ENCODE measurements at places on chromosomes 6 and 20.

DNA sequence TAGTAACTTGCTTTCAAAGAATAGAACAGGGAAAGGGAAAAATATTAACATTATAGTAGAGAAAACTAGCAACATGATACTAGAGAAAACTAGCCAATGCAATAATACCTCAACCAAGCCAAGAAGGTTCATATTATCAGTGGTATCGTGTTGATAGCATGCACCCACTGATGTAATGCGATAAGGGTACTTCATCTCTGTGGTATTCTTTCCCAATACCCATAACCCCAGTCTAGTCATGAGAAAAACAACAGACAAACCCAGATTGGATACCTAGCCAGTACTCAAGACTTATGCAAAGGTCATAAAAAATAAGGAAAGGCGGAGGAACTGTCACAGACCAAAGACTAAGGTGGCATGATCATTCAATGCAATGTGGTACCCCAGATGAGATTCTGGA, 21.0 kb downstream of the BLOC1S5 start:
- no peak for DNase-seq

DNA sequence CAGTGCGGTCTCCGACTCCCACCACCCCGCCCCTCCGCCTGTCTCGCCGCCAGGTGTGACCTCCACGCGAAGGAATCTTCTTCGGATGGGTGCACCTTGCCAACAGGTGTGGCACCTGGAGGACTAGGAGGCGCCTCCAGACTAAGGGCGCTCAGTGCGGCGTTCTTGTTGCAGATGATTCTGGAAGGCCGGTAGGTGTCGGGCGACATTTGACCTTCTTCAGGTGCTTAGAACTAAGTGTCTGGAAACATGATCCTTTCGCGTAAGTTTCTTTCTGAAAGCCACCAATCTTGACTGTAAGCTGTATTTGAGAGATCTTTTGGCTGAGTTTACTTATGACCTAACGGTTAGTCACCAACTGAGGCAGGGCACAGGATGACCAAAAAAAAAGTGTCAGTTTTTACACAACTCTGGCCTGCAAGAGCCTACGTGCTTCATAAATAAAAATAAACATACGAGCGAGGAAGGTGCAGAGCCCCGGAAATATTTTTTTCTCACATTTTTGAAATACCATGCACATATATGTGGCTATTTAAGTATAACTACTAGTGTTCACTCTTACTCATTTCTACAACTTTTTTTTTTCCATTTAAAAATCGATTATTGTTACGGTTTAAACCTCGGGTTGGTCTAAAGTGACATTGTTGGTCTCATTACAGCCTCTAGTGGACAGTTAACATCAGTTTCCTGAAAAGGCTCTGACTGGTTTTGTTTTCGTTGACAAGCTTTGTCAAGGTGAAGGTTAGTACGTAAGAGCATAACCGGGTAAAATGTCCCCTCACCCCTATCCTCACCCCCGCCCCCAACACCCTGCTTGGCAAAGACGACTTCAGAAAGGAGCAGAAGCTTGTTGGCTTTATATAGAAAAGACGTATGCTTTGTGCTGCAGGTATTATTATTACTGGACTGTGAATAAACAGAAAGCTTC, 1.6 kb upstream of the ATXN1 start:
- DNase-seq: peak; percentile 61

DNA sequence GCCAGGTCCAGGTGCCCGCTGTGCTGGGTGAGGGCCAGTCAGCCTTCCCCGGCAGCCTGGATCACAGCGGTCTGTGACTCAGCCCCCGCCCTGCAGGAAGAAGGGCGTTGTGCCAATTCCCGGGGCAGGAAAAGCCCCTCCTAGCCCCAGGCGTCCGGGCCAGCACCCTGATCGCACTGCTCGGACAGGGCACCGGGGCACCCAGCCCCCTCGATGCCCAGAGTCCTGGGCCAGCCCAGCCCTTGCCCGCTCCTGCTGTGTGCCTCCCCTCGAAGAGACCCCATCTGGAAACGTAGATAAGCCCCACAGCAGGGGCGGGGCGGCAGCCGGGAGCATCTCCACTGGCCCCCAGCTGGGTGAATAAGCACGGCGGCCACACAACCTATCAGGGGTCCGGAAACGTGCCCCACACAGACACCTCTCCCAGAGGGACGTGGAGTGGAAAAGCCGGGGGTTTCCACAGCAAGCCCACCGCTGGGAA, 9.9 kb downstream of the LAMA5 start:
- peak; percentile 80 for DNase-seq

DNA sequence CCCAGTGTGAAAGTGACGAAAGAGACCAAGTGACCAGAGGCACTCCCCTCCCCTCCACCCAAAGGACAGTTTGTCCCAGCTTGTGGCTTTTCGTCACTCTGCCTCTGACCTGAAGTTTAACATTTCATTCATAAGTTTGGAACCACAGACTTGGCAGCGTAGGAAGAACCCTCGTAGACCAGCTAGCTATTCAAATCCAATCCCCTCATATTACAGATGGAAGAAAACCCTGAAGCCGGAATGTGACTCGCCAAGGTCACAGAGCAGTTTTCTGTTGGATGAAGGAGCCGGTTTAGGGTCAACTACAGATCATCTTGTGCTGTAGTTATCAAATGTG, 3.9 kb upstream of the SYS1 start:
- DNase-seq: no peak

DNA sequence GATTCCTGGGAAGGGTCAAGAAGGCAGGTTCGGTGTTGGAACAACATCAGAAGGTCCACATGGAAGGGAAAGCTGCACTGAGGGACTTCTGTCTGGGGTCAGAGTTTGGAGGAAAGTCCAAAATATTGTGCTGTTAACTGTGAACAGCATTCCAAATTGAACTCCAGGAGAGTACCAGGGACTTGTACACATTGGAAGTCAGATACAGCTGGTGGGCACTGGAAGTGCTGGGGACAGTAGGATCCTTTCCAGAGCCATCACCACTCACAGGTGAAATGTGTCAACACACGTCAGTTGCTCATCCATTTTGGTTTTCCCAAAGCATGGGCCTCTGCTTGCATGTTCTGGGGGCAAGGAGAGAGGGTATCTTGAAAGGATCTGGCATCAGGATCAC, 18.6 kb downstream of the FOXO3 start:
- no peak for DNase-seq

DNA sequence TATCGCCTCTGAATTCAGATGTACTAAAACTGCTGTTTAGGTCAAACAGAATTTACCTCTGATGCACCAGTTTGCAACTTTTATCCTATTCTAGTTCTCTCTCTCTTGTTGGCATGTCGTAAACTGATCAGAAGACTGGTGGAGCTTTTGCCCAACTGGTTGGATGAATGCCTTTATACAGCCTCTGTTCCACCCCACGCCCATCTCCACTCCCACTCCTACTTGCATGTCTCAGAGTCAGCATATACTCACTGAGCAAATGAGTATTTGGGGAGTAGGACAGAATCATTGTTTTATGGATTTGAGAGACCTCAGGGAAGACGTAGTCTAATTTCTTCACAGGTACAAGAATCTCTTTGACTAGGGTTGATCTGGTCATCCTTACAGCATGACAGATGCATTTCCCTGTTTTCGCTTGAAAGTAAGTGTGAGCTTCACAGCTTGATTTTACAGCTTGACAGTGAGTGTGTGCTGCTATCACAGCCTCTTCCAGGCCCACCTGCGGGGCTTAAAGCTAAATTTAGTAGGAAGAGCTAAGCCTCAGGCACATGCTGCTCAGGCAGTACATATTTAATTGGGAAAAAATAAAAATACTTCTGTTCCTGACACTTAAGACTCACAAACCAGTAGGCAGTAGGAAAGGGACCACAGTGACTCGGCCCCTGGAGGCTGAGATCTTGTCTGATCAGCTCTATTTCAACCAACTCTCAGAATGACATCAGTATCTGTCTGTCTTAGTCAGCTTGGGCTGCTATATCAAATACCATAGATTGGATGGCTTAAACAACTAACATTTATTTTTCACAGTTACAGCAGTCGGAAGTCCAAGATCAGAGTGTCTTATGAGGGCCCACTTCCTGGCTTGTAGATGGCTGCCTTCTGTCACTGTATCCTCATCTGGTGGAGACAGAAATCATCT, 30.4 kb downstream of the TRMT6 start:
- no peak for DNase-seq
